ENCODE measurements at places on chromosomes 3 and 15. TPM values are rescaled to one million over a fixed set of nuclear protein-coding genes. Genes with fewer than 3 reads are reported as not detected.

The IFT122 gene
- total RNA-seq: 40.7 TPM

The PLA2G4D gene
- total RNA-seq: not detected

The ROPN1 gene
- total RNA-seq: not detected

The SH2D7 gene
- not detected for total RNA-seq

The XCR1 gene
- not detected for total RNA-seq

The CNTN6 gene
- total RNA-seq: 8.1 TPM

The EXD1 gene
- not detected for total RNA-seq

The TMEM202 gene
- total RNA-seq: not detected
